ENCODE measurements at places on chromosomes 2 and 18.

- no peak for DNase-seq
These were observed 107.2 kb upstream of the ZNF236 start for GRCh38 chr18:76715012-76715610.

DNA sequence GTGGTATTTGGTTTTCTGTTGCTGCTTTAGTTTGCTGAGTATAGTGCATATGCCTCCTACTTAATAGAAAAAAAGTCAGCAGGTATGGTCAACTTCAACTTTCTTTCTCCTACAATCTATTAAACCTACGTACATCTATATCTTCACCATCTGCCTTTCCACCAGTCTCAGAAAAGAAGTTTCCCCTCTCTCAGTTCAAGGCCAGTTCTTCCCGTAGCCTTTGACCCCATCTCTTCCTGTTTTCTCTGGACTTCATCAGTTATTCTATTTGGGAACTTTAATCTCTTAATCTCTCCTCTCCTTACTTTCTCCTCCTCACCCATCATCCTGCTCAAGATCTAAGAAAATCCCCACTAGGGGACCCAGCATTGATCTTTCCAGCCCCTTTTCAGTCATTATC is 5.7 kb downstream of the PTRHD1 start:
- no peak for DNase-seq

GRCh38 chr2:64838817-64839216 is 150.4 kb upstream of the SLC1A4 start:
- DNase-seq: peak; percentile 96

DNA sequence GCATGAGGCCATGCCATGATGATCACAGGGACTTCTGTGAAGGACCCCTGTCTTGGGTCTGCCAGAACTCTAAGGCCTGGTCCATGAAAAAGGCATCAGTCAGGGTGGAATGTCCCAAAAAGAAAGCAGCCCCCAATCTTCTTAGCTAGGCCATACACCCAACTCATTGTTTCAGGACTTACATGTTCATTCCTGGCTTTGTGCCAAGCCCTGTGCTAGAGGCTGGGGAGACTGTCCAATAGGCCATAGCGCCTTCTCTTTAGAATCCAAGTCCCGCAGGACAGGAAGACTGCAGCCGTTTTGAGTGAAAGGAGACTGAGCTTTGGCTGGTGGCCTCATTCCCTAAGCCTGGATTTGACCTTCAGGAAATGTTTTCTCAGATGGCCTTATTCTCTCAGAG is 247.3 kb downstream of the PRKCE start:
- DNase-seq: no peak

DNA sequence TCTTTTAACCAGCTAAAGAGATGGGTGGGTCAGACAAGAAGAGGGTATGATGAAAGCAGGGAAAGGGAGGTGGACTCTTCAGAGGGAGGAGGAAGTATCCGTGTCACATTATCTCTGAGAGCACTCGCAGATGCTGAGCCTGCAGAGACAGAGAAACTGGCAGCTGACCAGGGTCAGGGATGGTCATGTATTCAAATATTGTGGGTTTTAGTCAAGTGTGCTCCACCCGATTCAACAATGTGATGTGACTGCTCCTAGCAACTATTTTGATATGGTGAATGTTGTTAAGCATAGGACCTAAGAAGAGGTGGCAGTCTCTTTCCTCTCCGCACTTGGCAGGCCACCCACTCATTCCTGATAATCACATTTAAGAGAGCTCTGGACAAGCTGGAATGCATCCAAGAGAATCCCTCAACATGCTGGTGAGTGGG is 1.3 kb upstream of the CLIP4 start:
- peak; percentile 36 for DNase-seq

- no peak for DNase-seq
These were observed 142.2 kb downstream of the RAPGEF4 start for GRCh38 chr2:172877826-172878225.
